ENCODE measurements at places on chromosomes 4 and X. TPM values are rescaled to one million over a fixed set of nuclear protein-coding genes. Genes with fewer than 3 reads are reported as not detected.

DNA sequence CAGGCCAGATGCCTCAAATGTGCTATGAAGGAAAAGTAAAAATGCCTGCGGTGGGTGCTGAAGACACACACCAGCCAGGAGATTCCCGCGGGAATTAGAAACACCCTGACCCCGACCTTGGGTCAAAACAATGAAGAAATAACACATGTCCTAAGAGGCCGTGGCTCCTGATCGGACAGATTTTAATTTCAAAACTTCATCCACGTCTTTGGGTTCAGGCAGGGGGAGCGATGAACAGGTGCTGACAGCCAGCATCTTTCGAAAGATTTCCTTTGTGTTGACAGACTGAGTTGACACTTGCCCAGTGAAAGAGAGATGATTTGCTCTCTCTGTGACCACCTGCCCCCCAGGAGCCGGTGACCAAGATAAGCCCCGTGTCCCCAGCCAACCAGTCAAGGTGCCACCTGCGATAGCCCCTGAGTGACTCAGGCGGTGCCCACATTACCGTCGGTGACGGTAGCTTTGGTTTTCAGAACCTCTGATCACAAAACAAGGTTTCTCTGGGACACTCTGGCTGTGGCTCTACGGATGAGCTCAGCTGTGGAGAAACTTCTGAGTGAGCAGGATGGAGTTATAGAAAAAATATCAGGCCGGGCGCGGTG is 11.0 kb upstream of the IL3RA start:
- DNase-seq, result peak; percentile 30

The LAMP2 gene
- total RNA-seq, result 22.9 TPM

The NOX1 gene
- total RNA-seq, result not detected

The HTRA3 gene
- not detected for total RNA-seq

GRCh38 chr4:165472943-165473676 is 94.3 kb downstream of the CPE start:
- no peak for DNase-seq

DNA sequence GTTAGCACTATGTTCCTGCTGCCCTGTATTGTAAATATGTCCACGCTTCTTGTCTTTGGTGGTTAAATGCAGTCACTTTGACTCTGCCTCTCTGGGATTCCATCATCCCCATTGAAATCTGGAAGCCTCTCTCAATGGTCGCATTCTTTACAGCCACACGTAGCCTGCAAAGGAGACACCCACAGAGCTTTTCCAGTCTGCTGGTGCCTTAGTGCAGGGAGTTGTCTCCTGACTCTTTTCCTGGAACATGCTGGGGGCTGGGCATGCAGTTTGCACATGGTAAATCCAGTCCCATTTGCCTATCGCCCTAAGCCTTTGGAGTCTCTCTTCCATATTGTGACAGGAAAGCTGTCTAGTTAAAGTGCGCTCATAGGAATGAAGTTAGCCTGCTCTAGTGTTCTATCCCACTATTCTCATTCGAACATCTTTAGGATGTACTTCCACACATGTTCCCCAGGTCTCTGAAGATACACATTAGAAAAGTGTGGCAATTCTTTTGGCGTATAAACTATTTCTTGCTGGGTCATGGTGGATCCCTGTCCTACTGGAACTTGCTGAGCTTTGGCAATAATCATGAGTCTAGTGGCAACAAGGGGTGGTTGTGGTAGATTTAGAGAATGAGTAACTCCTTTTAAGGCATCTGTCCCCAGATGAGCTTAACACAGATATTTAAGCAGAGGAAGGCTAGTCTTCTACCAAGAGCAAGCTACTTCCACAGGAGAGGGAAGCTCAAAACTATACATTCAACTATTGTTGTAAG is 33.7 kb downstream of the COQ2 start:
- no peak for DNase-seq

The ABLIM2 gene
- 0.32 TPM for total RNA-seq

The MGARP gene
- total RNA-seq, result 0.22 TPM

DNA sequence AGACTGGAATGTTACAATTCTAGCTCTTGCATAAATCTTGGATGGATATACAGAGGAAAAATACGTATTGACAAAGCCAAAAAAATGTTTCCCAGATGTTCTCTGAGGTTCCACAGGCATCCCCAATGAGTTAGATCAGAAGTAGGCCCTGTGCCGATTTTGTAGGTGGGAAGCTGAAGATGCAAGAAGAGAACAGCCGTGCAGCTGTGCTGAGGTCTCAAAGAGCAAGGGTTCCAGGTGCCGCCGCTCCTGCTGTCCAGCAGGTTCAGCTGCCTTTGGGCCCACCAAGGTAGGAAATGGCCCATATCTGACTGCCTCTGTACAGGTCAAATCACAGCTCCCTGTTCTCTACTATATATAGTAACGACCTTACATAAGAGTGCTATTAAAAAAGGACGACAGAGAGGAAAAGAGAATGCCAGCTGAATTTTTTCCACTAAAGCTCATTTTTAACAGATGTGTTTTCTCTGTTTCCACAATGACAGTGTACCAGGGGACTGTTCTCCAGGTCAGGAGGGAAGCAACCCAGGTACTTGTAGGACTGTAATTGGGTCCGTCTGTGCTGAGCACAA is 155.6 kb downstream of the CBR4 start:
- no peak for DNase-seq

GRCh38 chr4:62377700-62378099 is 1177.6 kb downstream of the ADGRL3 start:
- no peak for DNase-seq

The SOD3 gene
- not detected for total RNA-seq

DNA sequence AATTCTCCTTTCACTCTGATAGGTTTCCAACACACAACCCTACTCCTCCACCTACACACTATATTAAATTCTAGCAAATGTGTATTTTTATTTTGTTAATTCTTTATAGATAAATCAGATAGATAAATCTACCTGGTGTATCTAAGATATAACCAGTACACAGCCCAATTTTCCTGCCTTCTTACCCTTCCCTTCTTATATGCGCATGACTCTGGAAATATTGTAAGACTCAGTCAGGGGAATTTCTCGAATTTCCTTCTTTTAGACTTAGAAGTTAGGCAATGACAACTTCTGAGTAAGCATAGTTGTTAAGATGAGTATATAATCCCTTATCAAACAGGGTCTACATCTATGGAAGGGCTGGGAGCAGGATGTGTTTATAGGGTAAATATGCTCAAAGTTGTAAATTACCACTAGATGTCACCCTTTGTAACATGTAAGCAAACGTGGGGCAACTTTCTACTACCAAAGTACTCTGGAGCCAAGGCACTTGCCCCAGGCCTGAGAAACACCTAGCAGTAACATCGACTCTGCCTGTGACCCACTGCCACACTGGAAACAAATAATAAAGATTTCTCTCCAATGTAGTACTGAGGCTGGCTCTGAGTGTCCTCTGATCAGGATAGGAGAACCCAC is 444.7 kb downstream of the IQCM start:
- DNase-seq, result no peak

DNA sequence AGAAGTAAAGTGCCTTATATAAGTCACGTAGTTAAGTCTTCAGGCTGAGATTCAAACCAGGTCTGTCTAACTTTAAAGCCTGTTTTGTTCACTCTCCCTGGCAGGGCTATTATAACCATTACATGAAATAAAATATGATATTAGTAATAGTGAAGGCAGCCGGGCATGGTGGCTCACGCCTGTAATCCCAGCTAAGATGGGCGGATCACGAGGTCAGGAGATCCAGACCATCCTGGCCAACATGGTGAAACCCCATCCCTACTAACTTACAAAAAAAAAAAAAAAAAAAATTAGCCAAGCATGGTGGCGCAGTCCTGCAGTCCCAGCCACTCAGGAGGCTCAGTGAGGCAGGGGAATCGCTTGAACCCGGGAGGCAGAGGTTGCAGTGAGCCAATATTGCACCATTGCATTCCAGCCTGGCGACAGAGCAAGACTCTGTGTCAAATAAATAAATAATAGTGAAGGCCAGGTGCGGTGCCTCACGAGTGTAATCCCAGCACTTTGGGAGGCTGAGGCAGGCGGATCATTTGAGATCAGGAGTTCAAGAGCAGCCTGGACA is 22.1 kb upstream of the SOWAHD start:
- DNase-seq, result no peak

- DNase-seq, result no peak
These were observed 15.8 kb upstream of the LHFPL1 start for GRCh38 chrX:112695494-112695893.

The GBA3 gene
- not detected for total RNA-seq

GRCh38 chr4:165861363-165861762 is 11.7 kb upstream of the TLL1 start:
- no peak for DNase-seq

DNA sequence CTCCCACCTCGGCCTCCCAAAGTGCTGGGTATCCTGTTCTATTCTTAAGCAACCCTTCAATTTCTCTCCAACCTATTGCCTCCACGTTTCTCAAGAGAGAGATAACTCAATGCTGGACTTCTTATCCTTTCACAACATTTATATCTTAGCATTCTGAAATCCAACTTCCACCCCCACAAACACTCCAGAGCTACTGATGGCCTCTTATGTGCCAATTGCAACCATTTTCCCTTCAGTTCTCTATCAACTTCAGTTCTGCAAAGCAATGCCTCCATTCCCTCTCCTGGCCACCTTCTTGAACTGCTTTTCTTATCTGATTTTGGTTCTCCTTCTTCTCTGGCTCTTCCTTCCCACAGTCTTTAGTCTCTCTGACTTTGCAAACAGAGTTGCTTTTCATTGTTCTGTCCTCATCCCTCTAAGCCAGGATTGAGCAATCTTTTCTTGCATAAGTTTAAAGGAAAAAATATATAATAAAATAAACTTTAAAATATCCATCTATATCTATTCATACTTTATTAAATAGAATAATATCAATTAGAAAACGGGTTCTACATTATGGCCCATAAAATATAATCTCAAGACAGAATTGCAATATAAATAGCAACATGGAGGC is 3.6 kb upstream of the STBD1 start:
- DNase-seq, result no peak

DNA sequence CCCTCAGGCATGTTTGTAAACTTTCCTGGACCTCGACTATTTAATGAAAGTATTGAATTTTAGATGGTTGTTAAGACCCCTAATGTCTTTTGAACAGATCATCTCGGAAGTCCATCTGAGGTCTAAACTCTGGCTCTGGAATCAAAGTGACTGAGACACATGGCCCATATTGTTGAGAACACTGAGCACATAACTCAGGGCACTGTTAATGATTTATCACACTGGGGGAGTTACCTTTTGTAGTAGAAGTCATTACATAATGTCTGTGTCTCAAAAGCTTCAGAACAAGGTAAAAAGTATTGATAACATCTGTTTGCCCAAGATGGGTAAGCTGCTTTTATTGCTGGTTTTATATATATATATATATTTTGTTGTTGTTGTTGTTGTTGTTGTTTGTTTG is 103.4 kb upstream of the HS3ST1 start:
- no peak for DNase-seq

Measured in activated CD8-positive, alpha-beta T cell treated with anti-CD3 and anti-CD28 coated beads for 36 hours (primary cell).